H7 (cell line): ENCODE measurements at places on chromosomes 3 and 15.

DNA sequence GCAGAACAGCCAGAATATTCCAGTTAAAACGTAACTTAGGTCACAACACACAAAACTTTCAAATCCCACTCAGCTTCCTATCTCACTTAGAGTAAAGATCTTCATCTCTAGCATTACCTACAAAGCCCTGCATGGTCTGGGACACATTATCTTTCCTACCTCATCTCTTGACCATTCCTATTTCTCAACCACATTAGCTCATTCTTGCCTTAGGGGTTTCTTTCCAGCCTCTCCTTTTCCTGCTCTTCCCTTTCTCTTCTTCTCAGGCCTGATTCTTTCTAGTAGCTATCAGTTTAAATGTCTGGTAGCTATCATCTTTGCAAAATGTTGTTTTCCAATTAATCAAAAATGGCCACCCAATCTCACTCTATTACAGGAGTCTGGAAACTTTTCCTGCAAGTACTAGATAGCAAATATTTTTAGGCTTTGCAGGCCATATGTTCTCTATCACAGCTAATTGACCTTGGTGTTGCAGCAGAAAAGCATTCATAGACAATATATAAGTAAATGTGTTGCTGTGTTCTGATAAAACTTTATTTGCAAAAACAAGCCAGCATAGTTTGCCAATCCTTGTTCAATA lies 15.1 kb upstream of the CBLB start:
- no peak for DNase-seq

DNA sequence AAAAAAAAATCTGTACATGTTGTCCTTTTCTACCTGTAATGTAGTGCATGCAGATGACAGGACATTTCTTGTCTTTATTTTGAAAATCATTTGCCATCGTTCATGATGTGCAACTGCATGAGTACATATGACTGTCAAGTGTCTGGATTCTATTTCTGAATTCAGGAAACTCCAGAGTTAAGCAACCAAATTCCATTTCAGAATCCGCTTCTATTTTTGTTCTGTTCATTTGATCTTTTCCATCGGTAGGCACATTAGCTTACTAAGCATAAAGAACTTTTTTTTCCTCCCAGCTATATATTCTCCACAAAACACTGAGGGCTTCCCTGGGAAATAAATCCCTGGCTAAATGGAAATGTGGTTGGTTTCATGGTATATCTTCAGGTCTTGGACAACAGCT lies 365.6 kb downstream of the PTPRG start:
- no peak for DNase-seq

DNA sequence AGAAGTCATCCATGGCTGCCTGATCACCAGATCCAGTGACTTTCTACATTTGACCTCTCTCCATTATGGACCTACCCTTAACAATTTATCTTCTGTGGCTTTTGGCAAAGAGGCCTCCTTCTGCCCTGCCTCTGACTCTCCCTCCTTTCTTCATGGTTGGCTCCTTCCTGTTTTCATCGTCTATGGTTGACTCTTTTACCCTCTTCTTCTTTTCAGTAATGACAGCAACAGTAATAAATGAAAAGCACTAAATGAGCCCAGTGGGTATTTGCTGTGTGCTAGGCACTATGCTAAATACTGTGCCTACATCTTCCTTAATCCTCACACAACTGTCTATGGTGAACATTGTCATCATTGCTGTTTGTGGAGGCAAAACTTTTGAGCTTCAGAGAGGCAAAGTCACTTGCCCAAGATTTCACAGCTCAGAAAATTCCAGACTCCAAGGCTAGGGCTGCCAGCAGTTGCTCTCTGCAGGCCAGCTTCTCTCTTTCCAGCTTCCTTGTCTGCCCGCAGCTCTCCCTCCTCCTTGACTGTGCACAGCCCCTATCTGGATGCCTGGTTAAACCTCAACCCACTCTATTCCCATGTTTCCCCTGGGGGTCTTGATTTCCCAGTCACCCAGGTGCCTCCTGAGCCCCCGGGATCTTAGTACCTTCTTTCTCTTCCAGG lies 24.6 kb downstream of the ITPR1 start:
- DNase-seq: no peak

GRCh38 chr3:170558427-170558826 lies 27.4 kb downstream of the SLC7A14 start:
- DNase-seq: no peak
